ENCODE measurements at places on chromosomes 1 and 21. TPM values are rescaled to one million over a fixed set of nuclear protein-coding genes. Genes with fewer than 3 reads are reported as not detected.

- H3K27ac ChIP-seq: no peak overlapping the region
- H3K4me3 ChIP-seq: no peak overlapping the region
- H3K36me3 ChIP-seq: no peaks in the 10 kb centered on the region
- H3K4me1 ChIP-seq: no peaks in the 10 kb centered on the region
Observed at GRCh38 chr1:181630838-181631237, 147.5 kb downstream of the CACNA1E start.

- H3K4me1 ChIP-seq: no peaks in the 10 kb centered on the region
- H3K27ac ChIP-seq: peak overlapping the region; percentile 45
- no peaks in the 10 kb centered on the region for H3K36me3 ChIP-seq
- H3K4me3 ChIP-seq: no peak overlapping the region
- no peaks in the 10 kb centered on the region for H3K27me3 ChIP-seq
- DNase-seq: no peak
Observed at GRCh38 chr1:244995602-244996400, 131.5 kb upstream of the HNRNPU start.

DNA sequence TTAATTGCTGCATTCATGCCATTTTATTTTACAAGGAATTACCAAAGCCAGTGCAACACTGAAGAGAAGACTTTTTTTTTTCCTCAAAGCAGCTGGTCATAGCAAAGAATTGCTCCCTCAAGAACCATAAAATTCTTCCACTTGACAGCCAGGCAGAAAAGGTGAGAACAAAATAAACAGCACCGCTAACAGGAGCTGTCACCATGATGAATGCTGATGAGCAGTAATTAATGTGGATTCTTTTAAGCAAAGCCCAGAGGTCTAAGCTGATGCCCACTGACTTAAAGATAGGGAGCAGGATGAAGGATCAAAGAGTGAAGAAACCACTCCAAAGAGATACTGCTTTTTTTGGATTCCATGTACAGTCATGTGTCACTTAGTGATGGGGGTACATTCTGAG is 428.4 kb downstream of the BRINP3 start:
- H3K27ac ChIP-seq: no peak overlapping the region
- H3K4me3 ChIP-seq: no peak overlapping the region
- no peaks in the 10 kb centered on the region for H3K36me3 ChIP-seq
- no peak for DNase-seq
- H3K27me3 ChIP-seq: no peaks in the 10 kb centered on the region

DNA sequence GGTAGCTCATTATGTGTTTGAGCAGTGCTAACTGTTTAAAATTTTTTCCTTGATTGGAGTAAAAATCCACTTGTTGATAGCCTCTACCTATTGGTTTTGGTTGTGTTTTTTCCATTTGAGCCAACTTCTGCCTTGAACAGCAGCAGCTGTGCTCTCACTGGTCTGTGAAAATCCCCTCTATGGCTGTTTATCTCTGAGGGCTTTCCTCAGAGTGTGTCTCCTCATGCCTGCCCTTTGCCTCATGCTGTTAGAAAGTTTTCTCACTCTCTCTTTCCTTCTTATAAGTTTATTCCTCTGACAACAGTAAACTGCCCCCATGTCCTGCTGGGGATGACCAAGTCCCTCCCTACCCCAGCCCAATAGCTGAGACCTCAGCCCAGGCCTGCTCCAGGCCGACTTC is 14.1 kb downstream of the REG4 start:
- H3K27ac ChIP-seq: no peak overlapping the region
- H3K27me3 ChIP-seq: no peaks in the 10 kb centered on the region
- no peak overlapping the region for H3K4me3 ChIP-seq
- peaks cover under 1% of the 10 kb centered on the region for H3K4me1 ChIP-seq

GRCh38 chr1:230136453-230137336 is 69.7 kb downstream of the GALNT2 start:
- no peak overlapping the region for H3K27ac ChIP-seq
- no peak for DNase-seq
- no peaks in the 10 kb centered on the region for H3K27me3 ChIP-seq
- no peaks in the 10 kb centered on the region for H3K4me1 ChIP-seq
- no peaks in the 10 kb centered on the region for H3K36me3 ChIP-seq
- H3K4me3 ChIP-seq: no peak overlapping the region

- peaks cover 14% of the 10 kb centered on the region for H3K36me3 ChIP-seq
- H3K4me1 ChIP-seq: no peaks in the 10 kb centered on the region
- DNase-seq: no peak
- no peak overlapping the region for H3K27ac ChIP-seq
- no peaks in the 10 kb centered on the region for H3K27me3 ChIP-seq
- H3K4me3 ChIP-seq: no peak overlapping the region
Observed at GRCh38 chr1:147613506-147613905, 56.8 kb downstream of the ACP6 start.

- H3K36me3 ChIP-seq: no peaks in the 10 kb centered on the region
- H3K4me1 ChIP-seq: no peaks in the 10 kb centered on the region
- H3K27ac ChIP-seq: no peak overlapping the region
- no peak for DNase-seq
- H3K27me3 ChIP-seq: no peaks in the 10 kb centered on the region
- no peak overlapping the region for H3K4me3 ChIP-seq
Observed at GRCh38 chr21:31161157-31161556, 122.9 kb upstream of the KRTAP19-8 start.

DNA sequence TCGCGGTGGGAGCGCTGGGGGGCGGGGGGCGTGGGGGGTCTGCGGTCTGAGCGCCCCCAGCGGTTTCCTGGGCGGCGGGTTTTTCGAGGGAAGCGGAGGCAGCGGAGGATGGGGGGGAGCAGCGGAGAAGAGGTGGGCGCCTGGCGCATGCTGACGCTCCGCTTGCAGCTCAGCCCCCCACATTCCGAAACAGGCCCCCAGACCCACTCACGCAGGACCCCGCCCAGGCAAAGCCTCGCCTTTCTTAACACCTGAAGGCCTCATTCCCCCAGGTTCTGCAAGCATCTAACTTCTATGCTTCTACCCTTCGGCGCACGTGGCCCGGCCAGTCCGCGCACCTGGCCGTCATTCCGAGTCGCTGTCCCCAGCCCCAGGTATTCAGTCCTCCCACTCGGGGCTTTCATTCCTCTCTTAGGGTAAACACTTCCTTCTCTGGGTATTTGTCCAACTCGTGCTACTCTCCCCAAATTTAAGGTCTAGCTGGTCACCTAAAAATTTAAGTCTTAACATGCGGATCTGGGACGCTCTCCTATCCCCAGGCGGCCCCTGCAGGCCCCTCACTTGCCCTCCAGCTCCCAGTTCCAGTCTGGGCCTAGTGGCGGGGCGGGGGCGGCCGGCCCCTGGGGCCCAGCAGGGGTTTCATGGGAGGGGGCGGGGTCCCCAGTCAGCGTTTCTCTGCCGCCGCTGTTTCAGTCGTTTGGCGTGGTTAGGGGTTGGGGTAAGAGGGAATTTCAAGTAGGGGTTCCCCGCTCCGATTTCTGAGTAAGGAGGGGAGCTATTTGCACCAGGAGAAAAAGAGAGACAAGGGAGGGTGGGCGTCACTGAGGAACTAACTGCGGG is 2.8 kb upstream of the ZBTB7B start:
- DNase-seq: peak; percentile 61
- peak overlapping the region; percentile 91 for H3K4me3 ChIP-seq
- no peaks in the 10 kb centered on the region for H3K36me3 ChIP-seq
- H3K27me3 ChIP-seq: no peaks in the 10 kb centered on the region

DNA sequence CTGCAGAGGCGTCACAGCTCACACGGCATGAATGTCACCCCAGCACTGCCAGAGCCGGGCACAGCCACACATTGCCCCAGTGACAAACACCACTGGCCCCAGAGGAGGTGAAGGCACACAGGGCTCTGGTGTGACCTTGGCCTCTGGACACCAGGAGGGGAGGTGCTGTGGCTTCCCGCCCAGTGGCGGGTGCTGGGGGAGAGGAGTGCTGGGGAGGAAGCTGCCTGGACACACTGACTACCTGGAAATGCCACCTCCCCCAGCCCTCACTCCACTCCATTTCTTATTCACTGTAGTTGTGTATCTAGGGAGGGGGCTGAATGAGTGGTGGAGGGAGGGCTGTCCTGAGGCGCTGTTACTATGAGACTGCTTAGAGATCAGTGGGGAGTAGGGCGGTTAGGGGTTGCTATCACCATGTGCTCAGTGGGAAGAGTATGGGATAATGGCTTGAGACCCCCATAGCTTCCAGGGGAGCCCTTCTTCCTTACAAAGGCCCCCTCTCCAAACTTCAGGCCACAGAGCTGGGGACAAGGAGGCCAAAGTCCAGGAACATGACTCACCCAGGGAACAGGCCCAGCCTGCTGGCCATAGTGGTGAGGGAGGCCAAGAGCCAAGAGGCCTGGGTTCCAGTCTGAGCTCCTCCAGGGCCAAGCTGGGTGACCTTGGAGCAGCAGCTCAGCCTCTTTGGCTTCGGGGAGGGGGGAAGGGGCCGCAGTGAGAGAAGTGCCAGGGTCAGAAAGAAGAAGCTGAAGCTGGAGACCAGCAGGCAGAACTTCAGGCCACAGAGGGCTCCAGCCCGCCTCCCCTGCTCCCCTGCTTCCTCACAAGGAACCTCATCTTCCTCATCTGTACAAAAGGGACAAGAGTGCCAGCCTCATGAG is 40.1 kb downstream of the AHDC1 start:
- no peaks in the 10 kb centered on the region for H3K36me3 ChIP-seq
- peak; percentile 96 for DNase-seq

DNA sequence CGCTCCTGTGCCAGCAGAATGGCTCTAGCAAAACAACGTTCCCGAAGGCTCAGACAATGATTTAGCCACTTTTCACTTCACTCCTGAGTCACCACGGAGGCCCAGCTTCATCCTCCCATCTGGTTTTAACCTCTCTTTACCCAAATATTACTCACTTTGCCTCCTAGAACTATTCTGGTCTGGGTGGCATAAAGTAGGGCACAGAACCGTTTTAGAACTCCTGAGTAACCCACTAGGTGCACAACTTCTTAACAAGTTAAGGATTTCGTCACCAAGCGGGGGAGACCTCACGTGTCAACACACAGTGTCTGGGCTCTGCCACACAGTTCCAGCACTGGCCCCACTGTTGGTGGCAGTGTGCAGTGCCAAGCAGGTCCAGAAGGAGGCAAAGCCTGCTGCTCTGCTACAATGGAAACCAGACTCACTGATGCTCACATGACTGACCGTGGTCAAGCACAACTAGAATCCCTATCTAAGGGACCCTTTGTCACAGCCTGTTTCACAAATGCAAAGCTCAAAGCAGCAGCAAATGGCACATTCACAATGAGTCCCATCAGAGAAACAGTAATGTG is 121.7 kb downstream of the SIPA1L2 start:
- no peaks in the 10 kb centered on the region for H3K36me3 ChIP-seq
- no peak overlapping the region for H3K4me3 ChIP-seq
- no peak for DNase-seq
- no peaks in the 10 kb centered on the region for H3K27me3 ChIP-seq

DNA sequence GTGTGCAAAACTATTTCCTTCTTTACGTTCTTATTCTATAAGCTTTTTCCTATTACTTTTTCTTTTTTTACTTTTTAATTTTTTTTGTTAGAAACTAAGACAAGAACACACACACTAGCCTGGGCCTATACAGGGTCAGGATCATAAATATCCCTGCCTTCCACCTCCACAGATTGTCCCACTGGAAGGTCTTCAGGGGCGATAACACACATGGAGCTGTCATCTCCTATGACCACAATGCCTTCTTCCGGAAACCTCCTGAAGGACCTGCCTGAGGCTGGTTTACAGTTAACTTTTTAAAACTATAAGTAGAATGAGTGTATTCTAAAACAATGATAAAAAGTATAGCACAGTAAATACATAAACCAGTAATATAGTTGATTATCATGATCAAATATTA is 10.3 kb upstream of the FAM89A start:
- DNase-seq: no peak
- no peaks in the 10 kb centered on the region for H3K27me3 ChIP-seq
- no peak overlapping the region for H3K27ac ChIP-seq
- H3K36me3 ChIP-seq: no peaks in the 10 kb centered on the region
- H3K4me3 ChIP-seq: no peak overlapping the region
- H3K4me1 ChIP-seq: no peaks in the 10 kb centered on the region

GRCh38 chr1:220974431-220974830 is 95.2 kb downstream of the HLX start:
- no peaks in the 10 kb centered on the region for H3K4me1 ChIP-seq
- no peaks in the 10 kb centered on the region for H3K36me3 ChIP-seq
- no peaks in the 10 kb centered on the region for H3K27me3 ChIP-seq
- H3K27ac ChIP-seq: no peak overlapping the region

DNA sequence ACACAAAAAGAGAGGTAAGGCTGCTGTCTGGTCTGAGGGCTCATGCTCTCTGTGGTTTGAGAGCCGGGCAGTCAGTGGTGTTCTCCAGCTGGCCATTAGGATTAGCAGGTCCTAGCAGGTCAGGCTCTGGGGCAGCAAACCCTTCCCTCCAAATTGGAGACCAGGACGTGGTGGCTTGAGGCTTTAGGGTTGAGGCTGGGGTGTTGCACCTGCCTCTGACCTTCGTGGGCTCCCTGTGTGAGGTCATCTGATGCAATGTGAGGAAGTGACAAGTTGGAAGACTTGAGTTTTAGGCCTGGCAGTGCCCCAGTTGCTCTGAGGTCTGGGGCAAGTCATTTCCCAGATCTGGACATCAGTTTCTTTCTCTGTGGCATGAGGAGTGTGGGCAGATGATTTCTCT is 24.4 kb downstream of the SZRD1 start:
- no peaks in the 10 kb centered on the region for H3K27me3 ChIP-seq
- H3K4me1 ChIP-seq: no peaks in the 10 kb centered on the region
- no peak overlapping the region for H3K27ac ChIP-seq
- peaks cover 9% of the 10 kb centered on the region for H3K36me3 ChIP-seq
- DNase-seq: no peak

DNA sequence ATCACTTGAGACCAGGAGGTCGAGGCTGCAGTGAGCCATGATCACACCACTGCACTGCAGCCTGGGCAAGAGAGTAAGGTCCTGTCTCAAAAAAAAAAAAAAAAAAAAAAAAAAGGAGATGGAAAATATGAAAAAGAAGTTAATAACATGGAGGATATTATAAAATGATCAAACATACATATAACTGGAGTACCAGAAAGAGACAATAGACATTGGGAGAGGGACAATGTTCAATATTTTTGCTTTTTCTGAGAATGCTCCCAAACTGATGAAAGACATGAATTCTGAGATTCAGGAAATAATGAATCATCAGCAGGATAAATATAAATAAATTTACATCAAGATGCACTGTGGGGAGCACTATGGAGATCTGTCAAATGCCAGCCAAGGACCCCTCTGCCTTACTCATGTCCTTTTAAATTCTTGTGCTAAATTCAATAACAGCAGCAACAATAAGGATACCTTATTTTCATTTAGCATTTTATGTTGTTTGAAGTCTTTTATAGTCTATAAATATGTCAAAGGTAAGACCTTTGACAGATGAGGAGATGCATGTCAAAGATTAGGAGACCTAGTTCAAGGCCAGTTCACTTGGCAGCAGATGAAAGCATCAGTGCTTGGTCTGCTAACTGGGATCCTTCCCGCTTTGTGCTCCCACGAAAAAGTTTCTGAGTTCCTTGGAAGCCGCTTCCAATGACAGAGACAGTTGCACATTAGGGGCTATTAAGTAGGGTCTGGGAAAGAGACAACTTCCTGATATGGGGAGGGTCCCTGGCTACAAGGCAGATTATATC is 97.7 kb downstream of the TLR5 start:
- no peaks in the 10 kb centered on the region for H3K36me3 ChIP-seq
- H3K27me3 ChIP-seq: no peaks in the 10 kb centered on the region
- H3K27ac ChIP-seq: peak overlapping the region; percentile 79
- DNase-seq: no peak
- peak overlapping the region; percentile 29 for H3K4me3 ChIP-seq

CNST gene
- 18.2 TPM for total RNA-seq

MX2 gene
- total RNA-seq: 0.53 TPM

TAS1R1 gene
- not detected for total RNA-seq

BRDT gene
- not detected for total RNA-seq

LENEP gene
- total RNA-seq: not detected

All from right lobe of liver (tissue), 6 donors.